Ammon's horn (tissue), 1 donor: ENCODE measurements at places on chromosomes 1 and 21.

DNA sequence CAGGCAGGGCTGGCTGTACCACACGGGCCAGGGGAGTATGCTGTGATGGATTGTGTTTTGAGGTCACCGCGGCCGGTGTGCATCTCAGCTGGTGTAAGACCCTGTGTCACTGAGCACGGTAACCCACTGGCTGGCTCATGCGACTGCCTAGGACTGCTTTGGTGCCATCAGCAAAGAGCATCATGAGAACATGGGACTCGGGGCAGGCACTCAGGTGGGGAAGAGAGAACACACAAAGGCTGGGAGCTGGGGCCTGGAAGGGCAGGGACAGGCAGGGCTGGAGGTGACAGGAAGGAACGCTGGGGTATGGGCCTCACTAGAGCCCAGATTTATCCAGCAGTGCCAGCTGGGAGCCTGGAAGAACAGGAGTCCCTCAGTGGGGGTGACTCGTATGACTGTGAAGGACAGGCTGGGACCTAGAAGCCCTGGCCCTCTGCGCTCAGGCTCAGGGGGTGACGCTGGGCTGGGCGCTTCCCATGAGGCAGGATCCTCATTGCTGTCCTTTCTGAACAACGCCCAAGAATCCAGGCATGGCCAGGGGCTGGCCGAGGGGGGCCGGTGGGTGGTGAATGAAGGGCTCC is 210.4 kb upstream of the VAMP3 start:
- DNase-seq = no peak

DNA sequence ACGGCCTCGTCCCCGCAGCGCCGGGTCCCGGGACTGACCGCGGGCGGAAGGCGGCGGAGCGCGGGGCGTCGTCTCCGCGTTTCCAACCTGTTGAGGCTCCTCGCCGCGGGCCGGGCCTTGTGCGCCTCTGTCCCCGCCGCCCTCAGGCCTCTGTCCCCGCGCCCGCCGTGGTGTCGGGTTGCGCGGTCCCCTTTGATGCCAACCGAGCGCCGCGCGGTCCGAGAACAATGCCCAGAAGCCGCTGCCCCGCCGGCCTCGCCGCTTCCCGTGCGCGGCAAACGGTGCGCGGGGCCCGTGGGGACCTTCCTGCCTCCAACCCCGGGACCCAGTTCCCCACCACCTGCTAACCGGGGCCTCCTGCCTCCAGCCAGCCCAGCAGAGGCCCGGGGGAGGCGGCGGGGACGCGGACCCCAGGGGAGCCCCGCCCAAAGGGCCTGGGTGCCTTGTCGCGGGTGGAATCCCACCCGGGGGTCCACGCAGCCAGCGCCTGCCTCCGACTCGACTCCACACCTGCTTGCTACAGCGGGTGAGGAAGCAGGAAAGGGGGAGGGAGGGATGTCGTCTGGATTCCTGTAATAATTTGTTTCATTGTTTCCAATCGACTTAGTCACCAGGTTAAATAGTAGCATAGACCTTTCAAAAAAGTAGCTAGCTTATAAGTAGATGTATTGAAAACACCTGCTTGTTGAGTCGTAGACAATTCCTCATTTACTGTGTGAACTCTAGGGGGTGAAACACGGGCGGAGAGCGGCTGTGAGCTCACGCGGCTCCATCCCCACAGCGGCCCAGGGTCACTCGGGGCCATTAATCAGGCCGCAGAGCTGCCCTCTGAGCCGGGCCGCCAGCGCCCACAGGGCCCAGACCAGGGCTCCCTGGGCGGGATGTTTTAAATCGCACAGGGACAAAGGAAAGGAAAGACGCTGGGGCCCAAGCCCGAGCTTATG is 1.1 kb downstream of the COL18A1 start:
- no peak for DNase-seq

DNA sequence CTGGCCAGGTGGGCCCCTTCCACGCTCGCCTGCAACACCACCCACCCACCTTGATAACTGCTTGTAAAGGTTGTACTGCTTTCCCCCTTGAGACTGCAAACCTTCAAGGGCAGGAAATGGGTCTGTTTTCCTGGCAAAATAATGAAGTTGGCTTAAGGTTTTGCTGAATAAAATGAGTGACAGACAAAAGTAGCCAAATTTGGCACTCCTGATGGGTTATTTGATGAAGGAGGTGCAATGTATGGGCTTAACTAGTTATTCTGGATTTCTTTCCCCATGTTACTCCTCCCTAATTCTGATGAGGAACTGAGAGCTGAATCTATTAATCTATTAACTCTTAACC is 14.6 kb upstream of the HLCS start:
- no peak for DNase-seq

GRCh38 chr1:67060811-67061218 is 6.9 kb upstream of the SLC35D1 start:
- DNase-seq = no peak

- no peak for DNase-seq
These were observed 67.2 kb upstream of the HOOK1 start for GRCh38 chr1:59747420-59748024.

DNA sequence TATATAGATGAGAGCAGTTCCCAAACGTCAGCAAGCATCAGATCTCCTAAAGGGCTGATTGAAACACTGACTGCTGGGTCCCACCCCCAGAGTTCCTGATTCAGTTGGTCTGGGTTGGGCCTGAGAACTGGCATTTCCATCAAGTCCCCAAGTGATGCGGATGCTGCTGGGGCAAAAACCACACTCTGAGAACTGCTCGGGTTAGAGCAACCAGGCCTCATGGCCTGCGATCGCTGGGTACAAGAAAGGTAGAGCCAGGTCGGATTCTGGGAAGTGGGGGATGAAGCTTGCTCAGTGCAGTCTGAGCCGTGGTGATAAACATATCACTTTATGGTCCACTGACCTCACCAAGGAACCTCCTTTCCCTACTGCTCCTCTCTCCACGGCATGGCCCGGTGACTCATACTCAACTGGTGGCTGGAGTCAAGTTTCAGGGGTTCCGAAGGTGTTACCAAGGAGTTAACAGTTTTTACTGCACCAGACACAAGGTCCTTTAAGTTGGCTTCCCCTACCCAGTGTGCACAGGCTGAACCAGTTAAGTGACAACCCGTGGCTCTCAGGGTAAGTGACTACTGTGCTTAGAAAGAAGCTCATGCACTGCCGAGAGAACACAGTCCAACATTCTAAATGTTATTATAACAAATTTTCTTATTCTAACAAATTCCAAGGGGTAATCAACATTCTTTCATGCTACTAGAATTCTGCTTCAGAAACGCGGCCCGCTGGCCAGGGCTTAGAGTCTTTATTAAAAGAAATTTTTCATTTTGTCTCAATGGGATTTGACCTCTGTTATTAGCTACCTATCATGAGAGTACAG is 153.5 kb downstream of the TGFBR3 start:
- no peak for DNase-seq

DNA sequence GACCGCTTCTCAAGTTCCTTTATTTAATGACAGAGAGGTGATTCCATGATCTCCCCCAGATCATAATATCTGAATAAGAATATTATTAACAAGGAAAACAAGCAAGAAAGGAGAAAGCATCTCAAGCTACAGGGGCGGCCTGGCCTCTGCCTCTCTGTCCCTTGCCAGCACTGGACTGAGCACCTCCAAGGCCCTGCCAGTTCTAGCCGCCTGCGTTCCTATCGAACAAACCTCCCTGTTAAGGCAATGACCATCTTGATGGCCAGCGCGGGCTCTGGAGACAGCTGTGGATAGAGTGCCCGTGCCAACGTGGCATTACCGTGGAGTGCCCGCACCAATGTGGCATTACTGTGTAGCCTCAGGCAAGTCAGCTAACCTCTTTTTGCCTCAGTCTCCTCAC is 84.8 kb downstream of the NPHP4 start:
- DNase-seq = no peak

GRCh38 chr1:162235241-162235800 is 141.3 kb downstream of the SPATA46 start:
- DNase-seq = no peak

DNA sequence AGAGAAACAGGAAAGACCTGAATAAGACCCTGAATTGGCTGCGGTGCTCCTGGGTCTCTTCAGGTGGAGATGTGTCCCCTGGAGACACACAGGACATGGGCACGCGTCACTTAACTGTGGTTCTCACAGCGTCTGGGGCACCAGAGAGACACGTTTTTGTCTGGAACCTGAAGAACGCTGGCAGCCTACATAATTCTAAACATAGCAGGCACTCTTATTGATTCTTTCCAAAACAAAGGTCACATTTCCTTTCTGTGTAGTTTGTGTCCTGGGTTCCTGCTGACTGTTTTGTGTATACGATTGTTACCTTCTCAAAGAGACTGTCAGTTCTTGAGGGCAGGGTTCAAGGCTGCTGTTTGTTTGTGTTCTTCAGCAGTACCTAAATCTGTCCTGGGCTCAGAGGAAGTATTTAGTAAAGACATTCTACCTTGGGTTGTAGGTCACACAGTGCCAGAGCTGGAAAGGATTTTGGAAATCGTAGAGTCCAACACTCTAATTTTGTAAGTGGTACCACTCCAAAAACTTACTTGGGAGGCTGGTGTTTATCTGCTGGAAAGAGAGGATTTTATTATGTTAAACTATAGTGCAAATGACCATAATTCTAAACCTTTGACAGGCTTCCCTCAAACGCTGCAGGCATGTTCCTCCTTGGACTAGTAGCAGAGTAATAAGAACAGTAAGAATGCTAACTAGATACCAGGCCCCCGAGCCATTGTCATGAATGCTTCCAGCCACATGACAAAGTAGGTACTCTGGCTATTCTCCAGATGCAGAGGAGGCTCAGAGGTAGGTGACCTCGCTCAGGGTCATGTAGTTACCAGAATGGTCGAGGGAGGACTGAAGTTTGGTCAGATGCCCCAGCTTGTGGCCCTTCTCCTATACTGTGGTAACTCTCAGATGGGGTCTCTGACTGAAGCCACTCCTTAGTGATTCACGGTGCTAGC is 164.3 kb downstream of the DHRS3 start:
- DNase-seq = no peak

DNA sequence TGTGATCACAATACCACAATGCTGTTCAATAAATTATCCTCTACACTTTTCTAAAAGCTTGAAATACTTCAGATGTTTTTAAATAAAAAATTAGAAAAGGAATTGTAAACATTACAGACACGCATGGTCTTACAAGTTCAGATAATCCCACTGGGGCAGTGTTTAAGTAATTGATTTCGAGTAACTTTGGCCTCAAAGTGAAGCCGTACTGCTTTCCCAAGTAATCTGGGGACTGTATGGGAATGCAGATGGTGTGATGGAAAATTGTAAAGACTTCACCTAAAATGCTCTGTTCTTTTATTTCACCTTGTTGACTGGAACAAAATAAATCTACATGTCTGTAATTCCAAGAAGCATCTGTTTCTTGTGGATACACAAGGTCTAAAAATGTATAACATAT is 401.7 kb upstream of the LYPLAL1 start:
- no peak for DNase-seq

- no peak for DNase-seq
These were observed 7.5 kb downstream of the TAF1A start for GRCh38 chr1:222582099-222582774.

- no peak for DNase-seq
These were observed 2.4 kb upstream of the PEF1 start for GRCh38 chr1:31647106-31647505.

- peak; percentile 30 for DNase-seq
These were observed 90.1 kb downstream of the TENT5C start for GRCh38 chr1:117695796-117696490.

- no peak for DNase-seq
These were observed 854 bp downstream of the MYCL start for GRCh38 chr1:39900662-39901463.

DNA sequence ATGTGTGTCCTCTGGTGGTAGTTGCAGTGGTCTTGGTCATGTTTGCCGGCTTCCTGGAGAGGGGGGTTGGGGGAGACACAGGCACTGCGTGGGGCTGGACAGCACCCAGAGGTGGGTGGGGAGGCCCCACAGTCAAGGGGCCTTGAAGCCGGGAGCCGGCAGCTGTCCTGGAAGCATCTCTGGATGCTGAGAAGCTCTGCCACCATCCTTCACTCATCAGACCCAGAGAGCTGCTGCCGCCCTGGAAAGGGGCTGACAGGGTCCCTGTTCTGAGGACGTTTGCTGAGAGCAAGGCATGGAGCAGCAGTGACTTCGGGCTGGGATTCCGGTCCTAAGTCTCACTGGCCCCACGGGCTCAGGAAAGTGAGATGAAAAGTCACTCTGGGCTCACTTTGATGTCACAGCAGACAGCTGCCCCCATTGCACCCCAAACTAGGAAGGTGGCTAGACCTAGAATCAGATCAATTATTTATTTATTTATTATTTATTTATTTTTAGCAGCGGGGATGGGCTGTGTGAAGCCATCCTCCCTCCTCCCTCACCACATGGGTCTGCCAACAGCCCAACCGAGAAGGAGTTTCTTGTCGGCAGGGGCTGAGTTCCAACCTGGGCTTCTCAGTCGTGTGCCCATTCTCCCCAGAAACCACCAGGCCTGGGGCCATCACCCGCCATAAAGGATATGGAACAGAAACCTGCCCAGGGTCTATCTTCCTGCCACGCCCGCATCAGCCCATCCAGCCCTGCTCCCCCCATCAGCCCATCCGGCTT is 547.4 kb downstream of the PTPRU start:
- no peak for DNase-seq

DNA sequence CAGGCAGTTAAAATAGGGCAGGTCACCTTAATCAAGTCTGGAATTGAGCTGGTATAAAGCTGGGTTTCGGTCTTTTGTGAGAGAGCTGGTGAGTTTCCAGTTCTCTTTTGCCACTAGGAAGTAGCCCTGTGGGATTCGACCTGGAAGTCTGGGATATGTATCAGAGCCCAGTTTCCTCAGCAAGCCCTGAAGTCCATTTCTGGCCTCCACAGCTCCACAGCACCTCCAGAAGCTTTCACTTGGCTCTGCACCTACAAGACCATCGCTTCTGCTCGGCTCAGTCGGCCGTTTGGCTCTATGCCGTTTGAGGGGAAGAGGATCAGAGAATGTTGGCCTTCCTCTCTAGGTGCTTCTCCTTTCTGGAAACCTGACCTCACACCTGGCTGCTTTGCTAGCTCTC is 148.0 kb downstream of the GALNT2 start:
- peak; percentile 86 for DNase-seq

DNA sequence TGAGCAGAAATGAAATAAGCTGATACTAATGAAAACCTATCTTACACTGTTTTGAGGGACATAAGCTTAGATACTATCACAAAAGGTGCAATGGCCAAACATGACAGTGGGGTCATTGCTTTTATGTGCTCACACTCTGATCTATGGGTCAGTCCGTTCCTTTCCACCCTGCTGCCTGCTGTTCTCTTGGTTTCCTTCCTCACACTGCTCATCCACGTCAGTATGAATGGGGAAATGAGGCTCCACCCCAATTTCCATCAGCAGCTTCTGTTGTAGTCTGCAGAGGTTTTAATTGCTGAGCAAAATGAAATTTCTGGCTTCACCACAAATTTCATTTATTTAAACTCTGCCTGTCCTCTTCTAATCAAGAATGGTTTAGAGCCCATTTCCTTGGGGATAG is 155.2 kb downstream of the GABPA start:
- DNase-seq = no peak
